CD8-positive, alpha-beta memory T cell (primary cell): ENCODE measurements at places on chromosomes 5 and 9. TPM values are rescaled to one million over a fixed set of nuclear protein-coding genes. Genes with fewer than 3 reads are reported as not detected.

GRCh38 chr9:120368799-120369198 lies 211.2 kb downstream of the CDK5RAP2 start:
- H3K4me1 ChIP-seq: no peaks in the 10 kb centered on the region
- H3K4me3 ChIP-seq: no peak overlapping the region
- H3K27ac ChIP-seq: no peak overlapping the region
- H3K27me3 ChIP-seq: no peaks in the 10 kb centered on the region
- no peak for DNase-seq

Gene FBP2
- total RNA-seq: not detected

DNA sequence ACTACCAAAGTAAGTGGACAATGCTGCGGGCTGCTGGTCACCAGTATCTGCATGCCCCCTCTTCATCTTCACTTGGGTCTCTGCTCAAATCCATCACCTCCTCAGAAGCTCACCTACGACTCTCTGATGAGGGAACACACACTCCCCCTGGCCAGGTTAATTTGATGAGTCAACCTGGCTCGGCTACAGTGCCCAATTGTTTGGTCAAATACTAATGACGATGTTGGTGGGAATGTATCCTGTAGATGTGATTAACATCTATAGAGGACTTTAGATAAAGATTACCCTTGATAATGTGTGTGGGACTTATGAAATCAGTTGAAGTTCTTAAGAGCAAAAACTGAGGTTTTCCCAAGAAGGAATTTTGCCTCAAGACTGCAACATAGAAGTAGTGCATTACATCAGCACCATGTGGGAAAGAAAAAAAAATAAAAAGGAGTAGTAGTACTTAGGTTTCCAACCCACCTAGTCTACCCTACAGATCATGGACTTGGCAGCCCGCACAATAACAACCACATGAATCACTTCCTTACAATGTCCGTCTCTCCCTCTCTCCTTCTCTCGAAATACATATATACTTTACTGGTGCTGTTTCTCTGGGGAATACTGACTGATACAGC lies 467.3 kb downstream of the DNAH5 start:
- H3K27me3 ChIP-seq: no peaks in the 10 kb centered on the region
- no peak overlapping the region for H3K27ac ChIP-seq
- H3K4me3 ChIP-seq: no peak overlapping the region
- H3K36me3 ChIP-seq: no peaks in the 10 kb centered on the region
- no peak for DNase-seq

DNA sequence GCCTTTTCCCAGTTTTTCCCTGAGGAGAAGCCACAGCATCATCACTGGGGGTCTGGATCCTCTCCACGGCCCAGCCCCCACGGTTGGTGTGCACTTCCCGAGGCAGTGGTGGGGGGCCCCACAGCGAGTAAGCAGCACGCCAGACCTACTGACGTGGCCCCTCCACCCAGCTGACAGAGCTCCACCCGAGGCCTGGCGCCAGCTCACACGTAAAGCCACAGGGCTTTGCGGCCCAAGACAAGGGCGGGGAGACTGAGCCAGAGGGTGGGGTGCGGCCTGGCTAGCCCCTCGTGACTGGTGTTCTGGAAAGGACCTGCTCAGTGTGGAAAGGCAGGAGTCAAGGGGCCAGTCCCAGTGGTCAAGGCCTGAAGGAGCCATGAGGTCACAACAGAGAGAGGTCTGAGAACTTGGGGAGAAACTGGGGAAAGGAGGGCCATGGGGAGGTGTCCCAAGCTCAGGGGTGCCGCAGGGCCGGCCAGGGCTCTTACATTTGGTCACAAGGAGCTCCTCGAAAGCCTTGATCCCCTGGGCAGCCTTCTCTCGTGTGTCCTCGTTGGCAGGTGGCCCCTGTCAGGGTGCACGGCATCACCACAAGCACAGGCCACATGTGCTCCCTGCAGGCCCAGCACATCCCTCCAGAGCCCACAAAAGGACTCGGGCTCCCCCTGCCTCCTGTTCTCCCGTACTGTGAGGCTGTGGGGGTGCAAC lies 5.5 kb downstream of the SNAPC4 start:
- peaks cover 14% of the 10 kb centered on the region for H3K4me1 ChIP-seq
- H3K27me3 ChIP-seq: no peaks in the 10 kb centered on the region
- no peak for DNase-seq
- H3K36me3 ChIP-seq: peaks cover 25% of the 10 kb centered on the region
- H3K4me3 ChIP-seq: no peak overlapping the region

DNA sequence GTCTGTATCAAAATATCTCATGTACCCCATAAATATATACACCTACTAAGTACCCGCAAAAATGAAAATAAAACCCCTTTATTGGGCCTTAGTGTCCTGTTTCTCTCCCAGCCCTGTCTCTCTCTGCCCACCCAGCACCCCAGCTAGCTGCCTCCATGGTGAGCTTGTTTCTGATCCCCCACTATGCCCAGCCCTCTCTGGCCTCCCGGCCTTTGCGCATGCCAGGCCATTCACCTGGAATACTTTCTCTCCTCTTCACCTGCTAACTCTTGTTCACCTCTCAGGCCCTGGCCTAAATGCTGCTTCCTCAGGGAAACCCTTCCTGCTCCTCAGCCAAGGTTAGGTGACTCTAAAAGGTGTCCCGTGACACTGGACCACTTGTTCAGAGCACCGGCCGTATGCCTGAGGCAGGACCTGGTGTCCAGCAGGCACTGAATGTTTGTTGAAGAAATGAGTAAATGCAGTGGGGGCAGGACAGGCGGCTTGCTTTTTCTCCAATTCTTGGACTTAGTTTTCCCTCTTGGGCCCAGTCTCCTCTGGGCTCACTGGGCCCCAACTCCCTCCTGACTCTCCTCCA lies 58.5 kb downstream of the PSD2 start:
- H3K27ac ChIP-seq: no peak overlapping the region
- H3K4me3 ChIP-seq: no peak overlapping the region
- H3K27me3 ChIP-seq: no peaks in the 10 kb centered on the region
- H3K36me3 ChIP-seq: no peaks in the 10 kb centered on the region

GRCh38 chr9:122193651-122194050 lies 33.9 kb downstream of the MORN5 start:
- no peaks in the 10 kb centered on the region for H3K27me3 ChIP-seq
- no peaks in the 10 kb centered on the region for H3K4me1 ChIP-seq
- DNase-seq: no peak
- H3K27ac ChIP-seq: no peak overlapping the region
- no peaks in the 10 kb centered on the region for H3K36me3 ChIP-seq
- H3K4me3 ChIP-seq: no peak overlapping the region

DNA sequence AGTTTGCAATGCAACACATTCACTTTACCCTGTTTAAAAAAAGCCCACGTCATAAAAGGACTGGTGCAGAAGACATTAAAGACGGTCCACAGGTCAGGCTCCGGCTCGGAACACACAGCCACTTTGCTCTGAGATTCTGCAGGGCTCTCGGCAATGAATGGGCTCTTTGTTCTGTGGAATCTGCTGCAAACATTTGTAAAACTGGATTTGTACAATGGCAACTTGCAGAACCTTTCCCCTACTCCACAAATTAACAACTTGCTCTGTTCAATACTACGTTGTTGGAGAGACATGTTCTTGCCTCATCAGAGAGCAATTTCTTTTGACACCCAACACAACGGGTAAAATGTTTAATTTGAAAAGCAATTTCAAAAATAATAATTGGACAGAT lies 13.0 kb upstream of the NR5A1 start:
- no peaks in the 10 kb centered on the region for H3K4me1 ChIP-seq
- no peak overlapping the region for H3K27ac ChIP-seq
- H3K27me3 ChIP-seq: no peaks in the 10 kb centered on the region
- H3K4me3 ChIP-seq: no peak overlapping the region
- no peaks in the 10 kb centered on the region for H3K36me3 ChIP-seq

DNA sequence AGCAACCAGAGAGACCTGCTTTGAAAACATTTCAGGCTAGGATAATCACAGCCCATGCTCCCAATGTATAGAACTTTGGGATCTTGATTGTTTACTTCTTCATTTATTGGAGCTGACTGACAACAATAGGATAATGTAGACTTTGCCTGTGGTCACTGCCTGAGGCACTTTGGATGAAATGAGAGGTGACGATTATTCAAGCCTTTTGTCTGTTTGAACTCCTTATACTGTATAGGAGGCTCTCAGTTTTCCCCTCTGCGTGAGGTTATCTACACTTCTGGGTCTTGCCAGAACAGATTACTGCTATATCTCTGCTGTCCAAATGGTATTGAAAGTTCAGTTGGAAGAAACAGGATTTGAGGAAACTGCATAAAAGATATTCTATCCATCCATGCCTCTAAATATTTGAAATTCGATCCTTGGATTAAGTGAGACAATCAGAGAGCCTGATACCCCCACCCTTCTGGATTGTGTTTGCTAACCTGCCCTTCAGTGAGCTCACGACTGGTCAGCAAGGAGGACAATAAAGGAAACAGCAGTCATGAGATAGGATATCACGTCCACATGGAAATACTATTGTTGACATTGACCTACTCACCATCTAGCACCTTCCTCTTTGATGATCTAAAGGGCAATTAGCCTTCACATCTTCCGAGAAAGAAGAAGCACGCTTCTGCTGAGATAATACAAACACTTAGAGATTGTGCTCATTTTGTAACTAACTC lies 98.1 kb downstream of the DOCK8 start:
- H3K4me1 ChIP-seq: no peaks in the 10 kb centered on the region
- peaks cover 62% of the 10 kb centered on the region for H3K36me3 ChIP-seq
- DNase-seq: no peak
- H3K27ac ChIP-seq: no peak overlapping the region
- H3K4me3 ChIP-seq: no peak overlapping the region
- no peaks in the 10 kb centered on the region for H3K27me3 ChIP-seq

DNA sequence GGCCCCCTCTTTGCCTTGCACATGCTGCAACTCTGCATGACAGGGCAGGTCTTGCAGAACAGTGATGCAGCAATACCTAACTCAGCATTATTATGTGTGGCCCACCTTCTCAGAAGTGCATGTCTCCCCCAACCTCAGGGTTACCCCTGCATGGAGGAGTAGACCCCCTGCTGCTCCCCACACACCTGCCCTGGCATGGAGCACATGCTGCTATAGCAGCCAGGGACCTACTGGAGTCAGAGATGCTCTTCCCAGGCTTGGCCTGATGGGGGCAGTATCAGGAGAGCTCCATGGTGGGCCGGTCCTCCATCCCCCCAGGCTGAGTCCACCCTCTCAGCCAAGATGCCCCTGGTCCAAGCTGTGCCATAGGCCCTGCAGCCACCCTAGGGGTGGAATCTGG lies 13.2 kb upstream of the BOD1 start:
- H3K27me3 ChIP-seq: no peaks in the 10 kb centered on the region
- no peaks in the 10 kb centered on the region for H3K4me1 ChIP-seq
- no peak overlapping the region for H3K27ac ChIP-seq
- H3K4me3 ChIP-seq: no peak overlapping the region
- H3K36me3 ChIP-seq: no peaks in the 10 kb centered on the region

Gene COL27A1
- total RNA-seq: 0.86 TPM

DNA sequence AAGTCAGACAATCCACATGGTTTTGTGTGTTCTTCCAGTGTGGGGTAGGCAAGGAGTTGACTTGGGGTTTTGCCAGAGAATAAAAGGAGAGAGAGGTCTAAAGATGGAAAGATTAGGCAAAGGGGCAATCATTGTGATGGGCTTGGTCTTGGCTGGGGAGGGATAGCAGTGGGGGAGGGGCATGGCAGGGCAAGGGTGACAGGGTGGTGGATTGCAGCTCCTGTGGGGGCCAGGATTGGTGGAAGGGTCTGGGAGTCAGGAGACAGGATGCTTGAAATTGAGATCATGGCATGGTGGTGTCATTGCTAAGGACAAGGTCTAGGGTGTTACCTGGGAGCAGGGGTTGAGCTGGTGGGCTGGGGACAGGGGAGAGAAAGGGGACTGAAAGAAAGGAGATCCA lies 57.6 kb downstream of the ZNF618 start:
- no peaks in the 10 kb centered on the region for H3K27me3 ChIP-seq
- H3K4me1 ChIP-seq: no peaks in the 10 kb centered on the region
- DNase-seq: no peak

- H3K4me1 ChIP-seq: no peaks in the 10 kb centered on the region
- no peaks in the 10 kb centered on the region for H3K36me3 ChIP-seq
- DNase-seq: no peak
- H3K27ac ChIP-seq: no peak overlapping the region
These were observed 7.6 kb downstream of the LHX3 start for GRCh38 chr9:136197084-136197875.
